ENCODE measurements at places on chromosomes 1 and 21. TPM values are rescaled to one million over a fixed set of nuclear protein-coding genes. Genes with fewer than 3 reads are reported as not detected.

GRCh38 chr1:207203541-207203940 lies 99.5 kb downstream of the C4BPA start:
- H3K36me3 ChIP-seq: peaks cover 2% of the 10 kb centered on the region
- H3K27me3 ChIP-seq: no peaks in the 10 kb centered on the region
- no peak overlapping the region for H3K27ac ChIP-seq
- H3K4me1 ChIP-seq: peaks cover 5% of the 10 kb centered on the region
- H3K4me3 ChIP-seq: no peak overlapping the region

- H3K36me3 ChIP-seq: no peaks in the 10 kb centered on the region
- H3K27me3 ChIP-seq: no peaks in the 10 kb centered on the region
- H3K4me3 ChIP-seq: no peak overlapping the region
- peaks cover 59% of the 10 kb centered on the region for H3K4me1 ChIP-seq
- no peak for DNase-seq
Observed at GRCh38 chr1:235883261-235883927, 16.7 kb upstream of the LYST start.

GRCh38 chr1:155860970-155861510 lies 1.7 kb downstream of the SYT11 start:
- peaks cover 5% of the 10 kb centered on the region for H3K36me3 ChIP-seq
- no peak overlapping the region for H3K4me3 ChIP-seq
- no peak overlapping the region for H3K27ac ChIP-seq
- peaks cover 2% of the 10 kb centered on the region for H3K27me3 ChIP-seq
- no peak for DNase-seq

RNU1-4 gene
- total RNA-seq: 4,195 TPM

KRTAP27-1 gene
- not detected for total RNA-seq

Measured in activated B cell treated with CpG ODN at 0.5 μM for 24 hours (primary cell).